CD8-positive, alpha-beta T cell (primary cell): ENCODE measurements at places on chromosomes 16 and 17.

DNA sequence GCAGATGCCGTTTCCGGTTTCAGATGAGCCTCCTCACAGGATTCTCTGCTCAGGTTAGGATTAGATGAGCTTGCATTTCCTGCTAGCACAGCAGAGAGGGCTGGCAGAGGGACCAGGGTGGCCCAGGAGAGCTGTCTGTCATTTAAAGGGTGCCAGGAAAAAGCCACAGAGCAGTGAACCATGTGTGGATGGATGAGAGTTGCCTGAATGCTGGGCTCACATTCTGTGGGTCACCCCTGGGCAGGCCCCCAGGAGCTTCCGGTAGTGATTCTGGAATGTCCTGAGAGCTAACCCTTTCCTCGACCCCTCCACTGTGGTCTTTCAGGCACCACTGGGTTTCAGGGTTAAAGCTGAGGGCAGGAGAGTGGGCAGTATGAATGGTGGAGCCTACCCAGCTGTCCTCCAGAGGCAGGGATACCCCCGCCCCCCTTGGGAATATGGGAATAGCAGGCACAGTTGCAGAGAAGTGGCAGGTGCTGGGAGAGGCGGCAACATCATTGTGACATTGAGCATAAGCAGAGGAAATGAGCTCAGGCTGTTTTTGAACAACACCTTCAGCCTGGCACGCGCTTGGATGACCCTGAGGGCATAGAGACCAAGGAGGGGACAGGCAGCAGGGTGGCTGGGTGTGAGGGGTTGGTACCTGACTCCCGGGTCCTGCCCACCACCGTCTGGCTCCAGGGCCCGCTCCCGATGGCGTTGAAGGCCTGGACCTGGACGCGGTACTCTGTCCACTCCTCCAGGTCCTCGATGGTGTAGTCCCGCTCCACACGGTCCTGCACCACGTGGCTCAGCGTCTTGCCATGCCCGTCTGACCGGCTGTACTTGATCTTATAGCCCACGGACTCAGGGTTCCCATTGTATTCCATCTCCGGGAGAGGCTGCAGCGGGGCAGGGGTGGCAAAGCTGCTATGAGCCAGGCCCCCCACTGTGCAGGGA is 83.0 kb upstream of the CDC42EP4 start:
- no peak for DNase-seq

GRCh38 chr17:48748718-48749566 is 20.4 kb upstream of the HOXB13 start:
- no peak for DNase-seq

GRCh38 chr17:9144502-9145249 is 123.4 kb downstream of the NTN1 start:
- no peak for DNase-seq

DNA sequence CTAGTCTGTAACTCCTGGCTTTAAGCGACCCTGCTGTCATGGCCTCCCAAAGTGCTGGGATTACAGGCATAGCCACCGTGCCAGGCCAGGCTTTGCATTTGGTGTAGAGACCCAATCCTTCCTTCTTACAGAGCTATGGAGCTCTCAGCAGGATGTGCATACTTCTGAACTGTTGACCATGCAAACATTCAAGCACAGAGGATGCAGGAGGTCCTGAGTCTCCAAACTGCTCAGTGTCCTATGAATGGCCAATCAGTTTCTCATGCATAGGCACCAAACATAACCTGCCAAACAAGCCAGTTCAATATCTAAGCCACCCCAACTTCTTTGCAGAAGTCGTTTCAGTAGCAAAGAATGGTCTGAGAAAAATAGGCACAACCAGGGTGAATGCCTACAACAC is 40.0 kb upstream of the NF1 start:
- DNase-seq = no peak

DNA sequence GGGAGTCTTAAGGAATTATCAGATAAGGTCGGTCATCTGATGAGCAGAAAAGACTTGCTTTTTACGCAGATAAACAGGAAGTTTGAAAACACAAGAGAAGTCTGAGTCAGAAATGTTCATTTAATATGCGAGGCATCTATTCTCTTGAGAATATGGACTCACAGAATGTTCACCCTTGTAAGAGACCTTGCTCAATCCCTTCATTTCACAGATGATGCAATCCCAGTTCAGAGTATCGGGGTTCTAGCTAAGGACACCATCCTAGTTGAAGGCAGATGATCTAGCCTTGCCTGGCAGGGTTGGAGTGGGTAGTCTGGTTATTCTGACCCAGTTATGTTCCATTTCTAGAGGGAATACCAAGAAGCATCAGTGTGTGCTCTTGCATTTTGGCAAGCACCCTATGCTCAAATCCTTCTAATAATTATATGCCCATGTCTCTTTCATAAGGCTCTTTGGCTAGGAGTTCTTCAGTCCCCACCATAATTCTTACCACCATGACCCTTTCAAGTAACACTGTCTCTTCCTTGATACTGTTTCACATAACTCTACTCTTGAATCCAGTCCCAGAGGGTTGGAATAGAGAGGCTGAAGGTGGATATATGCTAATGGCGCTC is 42.5 kb downstream of the YPEL2 start:
- DNase-seq = no peak

DNA sequence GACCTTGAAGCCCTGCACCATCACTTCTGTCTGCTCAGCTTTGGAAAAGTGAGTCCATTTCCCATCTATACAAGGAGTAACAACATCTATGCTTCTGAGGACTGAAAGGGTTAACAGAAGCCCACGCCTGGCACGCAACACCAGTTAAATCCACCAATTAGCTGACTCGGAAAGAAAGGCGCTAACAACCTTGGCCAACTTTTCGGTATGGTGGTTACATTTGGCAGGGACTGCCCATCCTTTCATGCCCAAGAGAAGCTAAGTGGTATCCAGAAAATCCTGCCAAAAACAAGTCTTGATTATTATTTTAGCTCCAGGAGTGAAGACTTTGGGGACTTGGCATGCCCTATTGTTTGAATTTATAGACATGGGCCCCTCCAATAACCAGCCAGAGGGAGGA is 202.3 kb upstream of the RPL38 start:
- no peak for DNase-seq

DNA sequence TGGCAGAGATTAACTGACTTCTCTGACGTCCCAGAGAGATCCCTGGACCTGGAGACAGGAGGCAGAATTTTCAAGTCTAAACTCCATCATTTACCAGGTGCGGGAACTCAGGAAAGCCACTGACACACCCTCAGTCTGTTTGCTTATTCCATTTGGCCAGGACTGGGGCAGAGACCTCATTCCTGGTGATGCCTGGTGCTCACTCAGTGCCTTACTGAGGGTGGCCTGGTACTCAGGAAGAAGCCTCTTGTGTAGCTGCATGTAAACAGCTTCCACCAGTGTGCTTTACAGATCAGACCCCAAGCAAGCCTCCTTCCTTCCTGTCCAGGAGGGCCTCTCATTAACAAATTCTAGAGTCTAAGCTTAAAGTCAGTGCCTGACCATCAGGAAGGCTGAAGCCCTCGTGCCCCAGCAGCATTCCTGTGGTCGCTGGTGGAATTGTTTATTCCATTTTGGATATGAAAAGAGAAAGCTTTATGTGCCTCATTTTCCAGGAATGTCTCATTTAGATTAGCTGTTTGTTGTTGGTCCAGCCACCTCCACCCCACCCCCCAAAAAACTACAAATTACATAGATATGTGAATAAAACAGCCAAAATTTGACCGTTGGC is 236.1 kb upstream of the CDH5 start:
- no peak for DNase-seq

GRCh38 chr16:65284626-65285025 is 162.8 kb upstream of the CDH11 start:
- no peak for DNase-seq

DNA sequence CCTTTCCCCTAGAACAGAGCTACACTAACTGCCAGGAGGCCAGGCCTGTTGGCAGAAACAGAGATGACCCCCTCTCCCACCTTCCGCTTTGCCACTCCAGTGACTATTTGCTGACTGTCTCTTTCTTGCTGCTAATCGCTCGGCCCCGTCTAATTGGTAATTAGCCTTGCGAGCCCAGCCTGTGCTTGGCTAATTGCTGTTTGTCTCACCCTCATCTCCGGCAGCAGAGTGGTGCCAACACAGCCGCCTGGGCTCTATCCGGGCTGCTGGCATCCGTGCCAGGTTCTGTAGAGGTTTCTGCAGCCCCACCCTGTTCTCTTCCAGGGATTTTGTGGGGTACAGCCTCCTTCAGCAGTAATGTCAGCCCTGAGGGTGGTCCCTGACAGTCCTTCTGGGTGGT is 27.4 kb upstream of the PHB1 start:
- DNase-seq = no peak

DNA sequence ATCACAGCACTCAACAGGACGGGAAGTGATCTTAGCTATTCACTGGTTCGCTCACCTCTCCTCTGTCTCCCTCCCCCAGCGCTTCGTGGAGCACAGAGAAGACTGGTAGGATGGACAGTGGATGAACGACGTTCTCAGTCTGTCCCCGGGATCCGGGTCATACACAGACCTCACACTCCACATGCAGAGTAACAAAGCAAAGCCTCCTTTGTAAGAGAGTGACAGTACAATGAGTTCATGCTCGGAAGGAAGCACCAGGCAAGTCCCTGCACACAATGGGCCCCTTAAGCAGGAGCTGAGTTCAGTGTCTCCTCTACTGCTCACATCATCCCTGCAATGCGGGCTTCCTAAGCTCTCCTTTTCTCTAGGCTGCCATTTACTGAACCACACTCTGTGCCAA is 356.9 kb downstream of the C16orf95 start:
- DNase-seq = no peak

GRCh38 chr16:3643095-3643730 is 11.3 kb upstream of the DNASE1 start:
- no peak for DNase-seq

- DNase-seq = no peak
Observed at GRCh38 chr17:32660496-32660985, 173.7 kb downstream of the CDK5R1 start.
